ENCODE measurements at places on chromosomes 4 and X.

- DNase-seq, result no peak
These were observed 182.3 kb downstream of the RPA4 start for GRCh38 chrX:97065973-97066372.

GRCh38 chr4:8472158-8472688 is 31.6 kb downstream of the TRMT44 start:
- no peak for DNase-seq

- no peak for DNase-seq
These were observed 80.0 kb upstream of the NALF2 start for GRCh38 chrX:69424161-69424560.

GRCh38 chr4:41619161-41619560 is 81.2 kb downstream of the LIMCH1 start:
- no peak for DNase-seq

DNA sequence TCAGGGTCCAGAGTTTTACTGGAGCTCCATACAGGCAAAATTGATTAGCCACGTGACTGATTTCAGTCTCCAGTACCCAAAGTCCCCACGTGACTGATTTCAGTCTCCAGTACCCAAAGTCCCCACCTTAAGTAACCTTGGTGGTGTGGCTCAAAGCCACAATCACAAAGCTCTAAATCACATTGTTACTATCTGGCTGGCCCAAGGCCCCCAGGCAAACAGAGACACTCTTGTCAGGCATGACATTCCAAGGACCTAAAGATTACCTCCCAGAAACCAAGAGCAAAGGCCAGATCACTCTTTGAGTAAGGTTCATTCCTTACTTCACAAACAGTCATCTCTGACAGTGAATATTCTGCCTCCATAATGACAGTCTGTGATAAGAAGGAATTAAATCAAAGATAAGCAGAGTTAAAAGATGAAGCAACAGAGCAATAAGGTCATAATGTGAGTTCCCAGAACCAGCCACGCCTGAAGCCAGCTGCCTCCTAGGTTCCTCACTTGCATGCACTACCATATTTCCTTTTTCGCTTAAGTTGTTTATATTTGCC is 78.5 kb downstream of the ANXA3 start:
- DNase-seq, result no peak

DNA sequence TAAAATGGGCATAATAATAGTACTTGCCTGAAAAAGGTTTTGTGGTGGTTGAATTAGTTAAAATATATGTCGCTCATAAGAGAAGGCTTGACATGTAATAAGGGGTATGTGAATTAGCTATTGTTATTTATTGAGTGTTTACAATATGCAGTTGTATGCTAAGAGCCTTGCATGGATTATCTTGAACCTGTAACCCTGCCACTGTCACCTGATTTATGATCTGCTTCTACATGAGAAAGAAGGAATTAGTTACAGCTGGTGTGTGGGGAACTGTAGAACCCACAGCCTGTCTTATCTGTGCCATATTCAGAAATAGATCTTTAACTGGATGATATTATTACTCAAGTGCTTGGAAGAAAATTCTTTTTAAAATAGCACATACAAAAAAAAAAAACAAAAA is 227.7 kb downstream of the LDB2 start:
- no peak for DNase-seq

DNA sequence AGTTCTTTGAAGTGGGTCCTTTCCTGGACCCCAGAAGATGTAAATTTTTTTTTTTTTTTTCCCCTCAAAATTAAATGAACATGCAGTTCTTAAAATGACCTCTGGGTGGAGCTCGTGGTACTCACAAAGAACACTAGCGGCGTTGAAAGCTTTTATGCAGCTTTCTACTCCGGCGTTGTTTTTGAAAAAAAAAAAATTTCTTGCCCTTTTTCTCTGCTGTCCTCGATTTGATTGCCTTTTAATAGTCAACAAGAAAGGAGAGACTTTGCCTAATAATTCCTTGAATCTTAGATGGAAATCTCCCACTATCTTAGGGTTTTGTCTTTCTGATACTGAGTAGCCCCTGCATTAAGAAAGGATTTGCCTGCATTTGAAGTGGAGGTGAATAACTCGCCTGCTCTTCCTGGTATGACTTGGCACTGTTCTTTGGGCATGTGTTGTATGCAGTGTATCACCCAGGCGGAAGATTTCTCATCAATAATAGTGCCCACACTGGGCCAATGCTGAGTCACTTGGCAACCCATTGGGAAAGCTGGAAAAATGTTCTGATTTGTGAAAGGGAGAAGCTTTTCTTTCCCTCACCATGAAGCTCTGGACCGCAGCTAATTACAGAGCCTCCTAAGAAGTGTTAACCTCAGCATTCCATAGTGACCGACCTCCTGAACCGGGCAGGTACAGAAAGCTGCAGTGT is 104.0 kb downstream of the PHEX start:
- DNase-seq, result no peak
